PC-3 (cell line): ENCODE measurements at places on chromosomes 12 and 14. TPM values are rescaled to one million over a fixed set of nuclear protein-coding genes. Genes with fewer than 3 reads are reported as not detected.

DNA sequence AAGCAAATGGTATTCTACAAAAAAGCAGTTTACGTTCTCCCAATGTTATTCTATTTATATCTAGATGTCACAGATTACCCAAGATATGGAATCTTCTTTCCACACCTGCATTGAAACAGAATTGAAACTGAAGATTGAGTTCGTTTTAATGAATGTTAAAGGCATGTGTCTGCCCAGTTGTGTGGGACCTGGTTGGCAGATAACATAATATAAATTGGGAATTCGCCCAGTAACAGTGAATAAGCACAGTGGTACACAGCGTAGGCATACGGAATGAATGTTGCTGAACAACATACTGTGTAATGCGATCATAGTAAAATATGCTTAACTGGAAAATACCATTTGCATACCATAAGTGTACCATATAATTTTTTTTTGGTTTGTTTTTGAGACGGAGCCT, 4.3 kb downstream of the KHNYN start:
- H3K4me3 ChIP-seq: no peak overlapping the region
- peaks cover 24% of the 10 kb centered on the region for H3K36me3 ChIP-seq
- no peaks in the 10 kb centered on the region for H3K27me3 ChIP-seq
- H3K4me1 ChIP-seq: peaks cover 42% of the 10 kb centered on the region
- DNase-seq: no peak

GRCh38 chr12:2615665-2616402, 178.9 kb upstream of the FKBP4 start:
- no peak overlapping the region for H3K4me3 ChIP-seq
- H3K36me3 ChIP-seq: no peaks in the 10 kb centered on the region
- no peak overlapping the region for H3K27ac ChIP-seq
- peaks cover 9% of the 10 kb centered on the region; the same call in 1 of the 2 replicates for H3K4me1 ChIP-seq

DNA sequence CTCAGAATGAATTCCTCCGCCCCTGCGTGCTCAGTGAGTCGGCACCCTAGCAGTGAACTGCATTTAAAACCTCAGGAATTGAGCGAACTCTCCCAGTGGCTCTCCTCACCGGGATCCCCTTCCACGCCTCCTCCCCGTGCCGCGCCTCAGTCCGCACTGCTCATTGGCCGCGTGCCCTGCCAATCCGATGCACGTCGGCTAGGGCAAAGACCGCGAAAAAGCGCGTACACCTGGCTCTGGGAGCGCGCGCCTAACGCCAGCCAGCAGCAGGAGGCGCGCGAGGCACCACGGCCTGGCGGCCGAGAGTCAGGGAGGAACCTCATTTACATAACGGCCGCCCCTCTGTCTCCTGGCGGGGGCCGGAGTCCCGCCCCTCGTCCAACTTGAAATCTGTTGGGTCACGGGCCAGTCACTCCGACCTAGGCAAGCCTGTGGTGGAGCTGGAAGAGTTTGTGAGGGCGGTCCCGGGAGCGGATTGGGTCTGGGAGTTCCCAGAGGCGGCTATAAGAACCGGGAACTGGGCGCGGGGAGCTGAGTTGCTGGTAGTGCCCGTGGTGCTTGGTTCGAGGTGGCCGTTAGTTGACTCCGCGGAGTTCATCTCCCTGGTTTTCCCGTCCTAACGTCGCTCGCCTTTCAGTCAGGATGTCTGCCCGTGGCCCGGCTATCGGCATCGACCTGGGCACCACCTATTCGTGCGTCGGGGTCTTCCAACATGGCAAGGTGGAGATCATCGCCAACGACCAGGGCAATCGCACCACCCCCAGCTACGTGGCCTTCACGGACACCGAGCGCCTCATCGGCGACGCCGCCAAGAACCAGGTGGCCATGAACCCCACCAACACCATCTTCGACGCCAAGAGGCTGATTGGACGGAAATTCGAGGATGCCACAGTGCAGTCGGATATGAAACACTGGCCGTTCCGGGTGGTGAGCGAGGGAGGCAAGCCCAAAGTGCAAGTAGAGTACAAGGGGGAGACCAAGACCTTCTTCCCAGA, at the start of gene HSPA2:
Gene HSPA2, plus strand, starts transcription at position 534 of the 995 bp plus-strand sequence. Its CDS starts 109 bp downstream, at position 643.
- peak; percentile 100 for DNase-seq
- H3K4me1 ChIP-seq: peaks cover 27% of the 10 kb centered on the region
- H3K27me3 ChIP-seq: no peaks in the 10 kb centered on the region
- no peaks in the 10 kb centered on the region for H3K36me3 ChIP-seq

DNA sequence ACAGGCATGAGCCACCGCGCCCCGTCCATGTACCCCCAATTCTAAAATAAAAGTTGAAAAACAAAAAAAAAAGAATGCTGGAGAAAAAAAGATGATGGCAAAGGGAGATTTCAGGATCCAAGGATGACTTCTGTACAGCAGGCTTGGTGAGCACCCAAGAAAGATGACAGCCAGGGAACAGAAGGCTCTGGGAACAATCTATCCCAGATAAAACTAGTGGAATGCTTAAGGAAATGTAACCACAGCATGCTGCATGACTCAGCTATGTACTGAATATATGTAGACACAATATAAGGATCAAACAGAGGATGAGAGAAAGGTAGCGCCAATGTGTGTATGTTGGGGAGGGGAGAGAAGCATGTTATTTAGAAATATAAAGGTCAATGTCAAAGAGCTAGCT, 123.7 kb upstream of the TMTC1 start:
- no peaks in the 10 kb centered on the region for H3K36me3 ChIP-seq
- no peak overlapping the region for H3K27ac ChIP-seq
- H3K27me3 ChIP-seq: no peaks in the 10 kb centered on the region
- H3K4me3 ChIP-seq: no peak overlapping the region
- DNase-seq: peak; percentile 28

GRCh38 chr12:29691161-29691854, 92.4 kb downstream of the TMTC1 start:
- DNase-seq: no peak
- H3K36me3 ChIP-seq: no peaks in the 10 kb centered on the region
- H3K4me1 ChIP-seq: no peaks in the 10 kb centered on the region
- no peak overlapping the region for H3K27ac ChIP-seq
- H3K4me3 ChIP-seq: no peak overlapping the region

The VRTN gene
- total RNA-seq: not detected in 2 replicates
